ENCODE measurements at places on chromosomes 7 and 10. TPM values are rescaled to one million over a fixed set of nuclear protein-coding genes. Genes with fewer than 3 reads are reported as not detected.

GRCh38 chr7:129772646-129773280 lies 161.2 kb downstream of the NRF1 start:
- DNase-seq, result no peak
- H3K4me3 ChIP-seq, result no peak overlapping the region
- no peaks in the 10 kb centered on the region for H3K36me3 ChIP-seq
- H3K27ac ChIP-seq, result no peak overlapping the region
- H3K4me1 ChIP-seq, result no peaks in the 10 kb centered on the region
- H3K27me3 ChIP-seq, result peaks cover 65% of the 10 kb centered on the region

- H3K4me1 ChIP-seq, result no peaks in the 10 kb centered on the region
- no peak overlapping the region for H3K27ac ChIP-seq
- H3K4me3 ChIP-seq, result no peak overlapping the region
- H3K27me3 ChIP-seq, result no peaks in the 10 kb centered on the region
- H3K36me3 ChIP-seq, result no peaks in the 10 kb centered on the region
Observed at GRCh38 chr10:60420991-60421894, 31.6 kb upstream of the ANK3 start.

- H3K36me3 ChIP-seq, result no peaks in the 10 kb centered on the region
- no peak for DNase-seq
- H3K27me3 ChIP-seq, result no peaks in the 10 kb centered on the region
- H3K4me1 ChIP-seq, result no peaks in the 10 kb centered on the region
- no peak overlapping the region for H3K4me3 ChIP-seq
Observed at GRCh38 chr10:34172936-34173533, 642.1 kb downstream of the PARD3 start.

DNA sequence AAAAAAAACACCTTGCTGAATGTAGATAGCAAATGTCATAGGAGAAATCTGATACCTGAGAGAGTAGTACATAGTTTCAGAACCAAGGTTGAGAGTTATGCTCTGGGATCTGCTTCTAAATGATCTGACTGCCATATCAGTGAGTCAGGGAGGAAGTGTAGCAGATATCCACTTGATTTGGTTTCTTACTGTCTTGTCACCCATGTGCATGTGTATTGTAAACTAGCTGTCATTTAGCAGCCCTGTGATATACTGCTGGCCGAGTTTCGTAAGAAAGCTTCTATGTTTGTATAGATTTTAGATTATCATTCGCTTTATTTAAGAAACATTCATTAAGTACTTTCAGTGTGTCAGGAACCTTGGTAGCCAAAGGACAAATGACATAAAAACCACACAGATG lies 42.0 kb downstream of the SP4 start:
- no peak for DNase-seq
- H3K4me1 ChIP-seq, result no peaks in the 10 kb centered on the region
- H3K27ac ChIP-seq, result no peak overlapping the region
- no peaks in the 10 kb centered on the region for H3K36me3 ChIP-seq
- H3K27me3 ChIP-seq, result no peaks in the 10 kb centered on the region

DNA sequence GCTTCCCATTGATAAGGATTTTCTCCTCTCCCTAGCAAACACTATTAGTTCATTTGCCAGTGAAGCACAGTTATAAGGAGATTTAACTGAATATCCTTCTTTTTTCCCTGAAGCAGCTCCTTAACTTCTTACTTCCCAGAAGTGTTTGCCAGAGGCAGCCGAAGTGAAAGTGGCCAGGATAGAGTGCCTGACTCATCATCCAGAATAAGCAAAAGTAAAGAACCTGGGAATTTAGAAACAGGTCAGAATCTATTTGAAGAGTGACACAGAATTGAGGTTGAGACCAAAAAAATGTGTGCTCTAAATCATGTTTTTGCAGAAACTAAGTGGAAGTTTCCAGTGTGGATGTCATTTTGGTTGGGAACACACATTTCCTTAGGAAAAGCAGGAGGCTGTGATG lies 249.6 kb upstream of the VWC2 start:
- no peaks in the 10 kb centered on the region for H3K27me3 ChIP-seq
- no peaks in the 10 kb centered on the region for H3K4me1 ChIP-seq
- no peak overlapping the region for H3K4me3 ChIP-seq
- H3K36me3 ChIP-seq, result no peaks in the 10 kb centered on the region
- H3K27ac ChIP-seq, result no peak overlapping the region
- DNase-seq, result no peak

GRCh38 chr7:109456116-109456515 lies 886.4 kb downstream of the DNAJB9 start:
- DNase-seq, result no peak
- H3K36me3 ChIP-seq, result no peaks in the 10 kb centered on the region
- H3K4me1 ChIP-seq, result no peaks in the 10 kb centered on the region
- no peak overlapping the region for H3K4me3 ChIP-seq
- no peaks in the 10 kb centered on the region for H3K27me3 ChIP-seq
- H3K27ac ChIP-seq, result no peak overlapping the region

Gene ANXA8L1
- total RNA-seq, result 13.2 TPM

Gene FZD1
- total RNA-seq, result 15.5 TPM
